ENCODE measurements at places on chromosomes 1 and 21. TPM values are rescaled to one million over a fixed set of nuclear protein-coding genes. Genes with fewer than 3 reads are reported as not detected.

Gene LRRIQ3
- not detected for total RNA-seq

Gene ELAVL4
- total RNA-seq: 1.4 TPM

Gene CLCA4
- not detected for total RNA-seq

Gene SMCP
- total RNA-seq: not detected

Gene ANGPTL3
- total RNA-seq: not detected

Gene ETV3L
- not detected for total RNA-seq

Gene SYPL2
- 9.6 TPM for total RNA-seq

Gene BNIPL
- total RNA-seq: 0.24 TPM

Gene VWA5B1
- 0.22 TPM for total RNA-seq

Gene LRRN2
- total RNA-seq: 8.2 TPM

Gene NKAIN1
- total RNA-seq: not detected

Gene FCRL4
- not detected for total RNA-seq

Gene ADGRL4
- 15.1 TPM for total RNA-seq

Gene KRTAP22-1
- total RNA-seq: not detected

Gene CELA3A
- not detected for total RNA-seq

Gene MROH7
- total RNA-seq: 5.5 TPM

Gene SH2D2A
- 0.98 TPM for total RNA-seq

Gene ZC3H12A
- total RNA-seq: 9.4 TPM

GRCh38 chr1:246397046-246397445 is 110.0 kb downstream of the SMYD3 start:
- no peak for DNase-seq

GRCh38 chr1:109391626-109392025 is 6.1 kb downstream of the SORT1 start:
- no peak for DNase-seq

- no peak for DNase-seq
Measured at GRCh38 chr21:14120091-14120734, 90.5 kb downstream of the LIPI start.

- no peak for DNase-seq
Measured at GRCh38 chr1:28510273-28510969, 4.6 kb downstream of the RCC1 start.

DNA sequence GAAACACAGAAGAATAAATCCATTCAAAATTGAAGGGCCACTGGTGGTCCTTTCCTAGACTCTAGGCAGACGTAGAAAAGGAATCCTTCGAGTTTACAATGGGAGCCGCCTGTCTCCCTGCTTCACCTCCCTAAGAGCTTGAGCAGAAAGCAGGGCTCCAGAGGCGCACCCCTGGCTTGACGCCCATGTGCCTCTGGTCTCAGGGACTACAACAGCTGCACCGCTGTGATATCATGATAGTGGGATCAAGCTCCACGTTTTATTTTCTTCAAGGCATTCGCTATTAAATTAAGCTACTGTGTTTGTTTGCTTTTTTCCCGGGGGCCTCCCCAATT is 403 bp upstream of the C1orf122 start:
- no peak for DNase-seq

DNA sequence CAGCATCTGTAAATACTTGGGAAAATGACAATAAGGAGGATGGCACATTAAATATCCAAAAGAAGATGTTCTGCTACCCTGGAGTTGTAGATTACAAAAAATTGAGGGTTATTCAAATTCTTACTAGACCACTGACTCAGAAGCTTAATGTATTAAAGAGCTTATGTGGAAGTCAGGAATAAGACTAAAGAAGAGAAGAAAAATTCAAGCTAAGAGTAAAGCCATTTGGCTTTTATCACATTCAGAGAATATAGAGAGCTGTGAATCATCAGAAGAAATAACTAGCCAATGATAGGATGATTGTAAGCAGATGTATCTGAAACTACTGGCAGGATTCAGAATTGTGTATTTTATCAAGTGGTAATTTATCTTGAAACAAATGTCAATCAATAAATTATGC is 237.0 kb downstream of the TBX15 start:
- DNase-seq: no peak

GRCh38 chr1:235485558-235485957 is 18.7 kb downstream of the B3GALNT2 start:
- DNase-seq: no peak

- no peak for DNase-seq
Measured at GRCh38 chr1:70963374-70963773, 84.2 kb downstream of the PTGER3 start.

GRCh38 chr1:3819771-3820200 is 23.5 kb upstream of the LRRC47 start:
- DNase-seq: no peak

DNA sequence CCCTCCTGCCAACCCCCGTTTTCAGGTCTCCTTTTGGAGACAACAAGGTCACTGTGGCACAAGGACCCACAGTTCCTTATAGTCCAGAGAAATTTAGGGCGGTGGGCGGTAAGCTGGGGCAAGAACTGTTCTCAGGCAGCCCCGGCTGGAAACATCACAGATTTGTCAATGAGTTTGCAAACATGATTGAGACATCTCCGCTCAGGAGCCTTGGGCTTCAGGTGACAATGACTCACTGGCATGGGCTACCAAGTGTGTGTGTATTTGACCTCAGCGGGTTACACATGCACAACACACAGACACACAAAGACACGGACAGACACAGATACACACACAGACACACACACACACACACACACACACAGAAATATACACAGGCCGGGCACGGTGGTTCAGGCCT is 58.2 kb upstream of the ABCG1 start:
- DNase-seq: no peak

DNA sequence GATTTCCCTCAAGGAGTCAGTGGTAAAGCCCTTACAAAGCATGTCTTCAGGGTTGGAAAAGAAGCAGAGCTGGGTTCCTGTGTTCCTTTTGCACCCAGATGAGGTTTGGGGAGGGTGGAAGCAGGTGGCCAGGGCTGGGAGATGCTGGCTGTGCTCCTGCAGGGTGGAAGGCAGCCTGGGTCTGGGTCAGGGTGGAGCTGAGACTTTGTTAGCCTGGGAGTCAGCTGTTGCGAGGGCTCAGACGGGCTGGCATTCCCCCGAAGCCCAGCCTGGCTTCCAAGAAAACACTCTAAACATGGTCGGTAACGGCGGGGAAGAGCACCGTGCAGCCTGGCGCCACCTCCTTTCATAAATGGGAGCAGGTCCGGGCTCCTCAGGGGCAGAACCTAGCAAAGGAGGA is 43.7 kb upstream of the EPS8L3 start:
- no peak for DNase-seq

- DNase-seq: no peak
Measured at GRCh38 chr1:202333861-202334260, 7.9 kb downstream of the UBE2T start.

- DNase-seq: no peak
Measured at GRCh38 chr1:155043301-155043702, 7.8 kb upstream of the ADAM15 start.

GRCh38 chr21:36690628-36691554 is 8.0 kb upstream of the SIM2 start:
- no peak for DNase-seq

DNA sequence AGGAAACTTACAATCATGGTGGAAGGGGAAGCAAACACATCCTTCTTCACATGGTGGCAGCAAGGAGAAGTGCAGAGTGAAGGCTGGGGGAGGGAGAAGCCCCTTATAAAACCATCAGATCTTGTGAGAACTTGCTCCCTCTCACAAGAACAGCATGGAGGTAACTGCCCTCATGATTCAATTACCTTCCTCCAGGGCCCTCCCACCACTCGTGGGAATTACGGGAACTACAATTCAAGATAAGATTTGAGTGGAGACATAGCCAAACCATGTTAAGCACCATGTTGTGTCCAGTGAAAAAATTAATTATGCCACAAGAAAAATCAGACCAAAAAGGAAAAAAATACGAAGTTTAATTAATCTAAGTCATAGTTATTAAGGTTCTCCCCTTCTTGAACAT is 109.5 kb downstream of the CLDN17 start:
- no peak for DNase-seq

GRCh38 chr1:93433407-93433961 is 14.4 kb upstream of the FNBP1L start:
- DNase-seq: no peak

DNA sequence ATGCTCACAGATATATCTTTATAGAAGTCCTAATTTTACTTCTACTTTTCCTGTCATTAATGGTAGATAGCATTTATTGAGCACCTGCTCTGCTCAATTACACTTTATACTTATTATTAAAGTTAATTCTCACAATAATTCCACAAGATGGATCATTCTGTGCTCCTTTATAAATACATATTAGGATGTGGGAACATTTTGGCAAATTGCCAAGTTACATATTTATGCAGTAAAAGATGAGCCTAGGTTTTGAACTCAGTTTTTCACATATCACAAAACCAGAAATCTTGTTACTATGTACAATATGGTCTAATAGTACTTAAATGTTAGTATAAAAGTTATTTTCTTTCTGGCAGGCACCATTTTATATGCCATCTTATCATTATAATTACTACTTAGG is 895.0 kb upstream of the B3GALT2 start:
- no peak for DNase-seq

GRCh38 chr1:164583835-164584539 is 25.0 kb downstream of the PBX1 start:
- no peak for DNase-seq

DNA sequence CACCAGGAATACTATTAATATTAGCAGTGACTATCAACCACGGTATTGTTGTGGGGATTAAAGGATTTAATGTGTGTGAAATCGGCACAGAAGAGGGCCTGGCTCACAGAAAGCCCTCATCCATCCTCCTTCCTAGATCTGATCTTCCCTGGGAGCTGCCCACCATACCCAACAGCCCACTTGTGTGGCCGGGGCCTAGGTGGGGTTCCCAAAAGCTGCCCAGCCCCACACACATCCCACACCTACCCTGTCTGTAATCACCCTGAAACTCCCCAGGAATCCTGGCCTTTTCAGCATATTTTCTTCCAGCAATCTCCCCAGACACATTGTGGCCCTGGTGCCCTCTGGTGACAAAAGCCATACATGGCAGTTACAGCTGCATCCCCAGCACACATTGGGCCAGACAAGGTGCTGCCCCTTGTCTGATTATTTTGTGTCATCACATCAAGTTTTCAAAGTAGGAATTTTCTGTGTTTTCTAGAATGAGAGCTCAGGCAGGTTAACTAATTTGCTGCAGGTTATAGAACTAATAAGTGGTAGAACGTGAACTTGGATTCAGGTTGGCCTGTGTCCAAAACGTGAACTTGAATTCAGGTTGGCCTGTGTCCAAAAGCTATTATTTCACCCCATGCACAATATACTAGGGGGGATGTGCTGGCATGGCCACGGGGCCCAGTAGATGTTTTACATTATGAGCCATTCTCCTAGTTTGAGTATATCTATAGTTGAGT is 5.3 kb upstream of the SLC6A9 start:
- DNase-seq: peak; percentile 70

DNA sequence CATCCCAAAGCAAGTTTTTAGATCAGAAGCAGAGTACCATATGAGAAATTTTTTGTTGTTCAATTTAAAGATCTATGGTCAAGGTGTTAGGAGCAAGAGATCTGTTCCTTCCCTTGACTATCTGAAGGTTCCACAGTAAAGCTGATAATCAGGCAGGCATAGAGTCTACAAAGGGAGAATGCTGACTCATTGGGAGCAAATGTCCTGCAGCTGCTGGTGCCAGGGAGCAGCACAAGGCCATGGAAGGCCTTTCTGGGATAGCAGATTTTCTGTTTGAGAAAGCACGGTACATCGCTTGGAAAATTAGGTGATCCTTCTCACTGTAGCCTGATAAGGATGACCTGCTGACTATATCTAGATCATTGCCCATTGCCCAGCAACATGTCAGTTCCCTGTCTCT is 210.1 kb upstream of the C1orf87 start:
- no peak for DNase-seq

GRCh38 chr1:150543500-150544143 is 5.6 kb upstream of the ADAMTSL4 start:
- DNase-seq: peak; percentile 89

GRCh38 chr1:208899438-208899837 is 655.3 kb upstream of the PLXNA2 start:
- DNase-seq: no peak

- DNase-seq: no peak
Measured at GRCh38 chr21:32334980-32335531, 36.4 kb downstream of the MRAP start.

DNA sequence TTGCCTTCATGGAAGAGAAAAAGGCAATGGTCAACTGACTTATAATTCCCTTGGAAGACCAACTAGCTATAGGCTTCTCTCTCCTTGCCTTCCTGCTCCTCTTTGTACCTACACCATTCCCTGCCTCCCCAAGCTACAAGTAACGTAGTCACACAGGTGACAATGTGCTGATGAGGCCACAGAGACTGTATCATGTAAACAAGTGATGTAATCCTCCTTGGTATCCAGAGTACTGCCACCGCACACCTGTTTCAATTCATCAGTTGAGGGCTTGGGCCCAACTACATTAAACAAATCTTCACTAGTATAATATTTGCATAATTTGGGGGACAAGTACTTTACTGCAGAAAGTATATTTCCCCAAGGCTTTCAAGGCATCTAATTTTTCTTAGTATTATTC is 76.4 kb upstream of the SCYL3 start:
- DNase-seq: no peak

GRCh38 chr1:31161571-31161970 is 78.1 kb downstream of the NKAIN1 start:
- DNase-seq: no peak

- no peak for DNase-seq
Measured at GRCh38 chr1:42576935-42577334, 81.3 kb upstream of the PPIH start.

DNA sequence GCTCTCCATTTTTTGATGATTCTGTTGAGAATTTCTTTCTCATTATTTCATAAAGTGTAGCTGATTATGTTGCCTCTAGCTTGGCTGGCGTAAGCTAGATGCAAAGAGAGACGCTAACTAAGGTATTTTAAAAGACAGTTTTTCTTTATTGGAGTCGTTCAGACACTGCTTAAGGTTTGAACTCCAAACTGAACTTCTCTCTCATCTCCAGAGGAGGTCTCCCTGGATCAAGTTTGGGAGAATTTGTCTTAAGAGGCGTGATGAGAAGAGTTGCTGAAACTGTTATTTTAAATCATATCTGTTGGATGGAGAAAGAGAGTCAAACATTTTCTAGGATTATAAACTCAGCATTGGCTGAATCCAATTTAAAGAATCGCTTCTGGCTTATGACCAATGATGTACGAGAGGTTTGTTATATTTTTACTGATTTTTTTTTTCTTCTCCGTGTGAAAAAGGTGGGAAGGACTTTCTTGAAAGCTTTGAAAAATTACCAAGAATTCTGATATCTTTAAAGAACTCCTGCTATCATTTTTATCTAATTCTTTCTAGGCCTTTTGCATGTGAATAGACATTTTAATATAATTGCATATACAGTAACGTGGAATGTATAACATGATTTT is 34.0 kb downstream of the MAP3K7CL start:
- DNase-seq: no peak

- no peak for DNase-seq
Measured at GRCh38 chr1:178310685-178311105, 186.1 kb downstream of the CLEC20A start.

- no peak for DNase-seq
Measured at GRCh38 chr1:207806531-207807325, 54.9 kb downstream of the CD46 start.

GRCh38 chr1:11653101-11653860 is 948 bp downstream of the FBXO2 start:
- DNase-seq: no peak

- DNase-seq: no peak
Measured at GRCh38 chr1:61636376-61636775, 88.6 kb downstream of the TM2D1 start.
